ENCODE measurements at places on chromosomes 7 and 10. TPM values are rescaled to one million over a fixed set of nuclear protein-coding genes. Genes with fewer than 3 reads are reported as not detected.

Gene CRYGN
- total RNA-seq: not detected

Gene CPA4
- 365 TPM for total RNA-seq

Gene PLXDC2
- 6.1 TPM for total RNA-seq

Gene LIPM
- total RNA-seq: not detected

Gene CDK6
- 131 TPM for total RNA-seq

Gene PIP
- not detected for total RNA-seq

Gene CCDC136
- total RNA-seq: 8.3 TPM

Gene PHKG1
- 0.72 TPM for total RNA-seq

Gene HOXA6
- total RNA-seq: 1.4 TPM

Gene OSBPL3
- 29.9 TPM for total RNA-seq

Gene LIPA
- total RNA-seq: 31.9 TPM

Gene OR6B1
- total RNA-seq: not detected

Gene ARMS2
- total RNA-seq: not detected

Gene SPDYE1
- total RNA-seq: not detected

Gene IRF5
- 0.18 TPM for total RNA-seq

Gene CYP2E1
- 0.36 TPM for total RNA-seq

Gene MBL2
- total RNA-seq: not detected

Gene NUTM2B
- under 0.01 TPM for total RNA-seq

Gene AOAH
- not detected for total RNA-seq

Gene CDHR3
- total RNA-seq: 1.7 TPM

Gene C10orf95
- not detected for total RNA-seq

Gene SUN3
- not detected for total RNA-seq

Gene CCDC3
- total RNA-seq: 0.36 TPM

Gene NODAL
- total RNA-seq: not detected

Gene DGKI
- 15.8 TPM for total RNA-seq

Gene SDK1
- total RNA-seq: 1.6 TPM

Gene ZNF212
- total RNA-seq: 4.2 TPM

Gene GPER1
- total RNA-seq: 2.0 TPM

Gene RGR
- total RNA-seq: not detected

Gene AUTS2
- total RNA-seq: 1.4 TPM

Gene HYAL4
- not detected for total RNA-seq

Gene ADIRF
- 2.3 TPM for total RNA-seq

Gene SERPINE1
- total RNA-seq: 1,441 TPM

Gene FZD8
- 3.6 TPM for total RNA-seq

Gene HOXA10
- 0.28 TPM for total RNA-seq

Gene SCART1
- 0.28 TPM for total RNA-seq

Gene CRPPA
- 1.3 TPM for total RNA-seq

Gene AFAP1L2
- under 0.01 TPM for total RNA-seq

Gene ZNF736
- total RNA-seq: 10.6 TPM

Gene SUGCT
- total RNA-seq: 7.5 TPM

Gene TYW1B
- 1.8 TPM for total RNA-seq

Gene EN2
- not detected for total RNA-seq

Gene PDSS1
- 11.1 TPM for total RNA-seq

Gene COL28A1
- total RNA-seq: under 0.01 TPM

Gene SFRP4
- not detected for total RNA-seq

Gene IFIT1B
- total RNA-seq: not detected

Gene SUMF2
- total RNA-seq: 93.0 TPM

Gene SFMBT2
- 1.1 TPM for total RNA-seq

Gene ZNF655
- total RNA-seq: 49.6 TPM

Gene KCP
- total RNA-seq: not detected

Gene LIPJ
- not detected for total RNA-seq

Gene OGDHL
- 0.18 TPM for total RNA-seq

Gene ELN
- 2.2 TPM for total RNA-seq

Gene GPR37
- total RNA-seq: 9.2 TPM

Gene FGL2
- 1.3 TPM for total RNA-seq

Gene DCLRE1A
- 7.8 TPM for total RNA-seq

Gene GCK
- total RNA-seq: 0.18 TPM

Gene MYO1G
- total RNA-seq: under 0.01 TPM

Measured in IMR-90 (cell line).